ENCODE measurements at places on chromosomes 16 and 17.

DNA sequence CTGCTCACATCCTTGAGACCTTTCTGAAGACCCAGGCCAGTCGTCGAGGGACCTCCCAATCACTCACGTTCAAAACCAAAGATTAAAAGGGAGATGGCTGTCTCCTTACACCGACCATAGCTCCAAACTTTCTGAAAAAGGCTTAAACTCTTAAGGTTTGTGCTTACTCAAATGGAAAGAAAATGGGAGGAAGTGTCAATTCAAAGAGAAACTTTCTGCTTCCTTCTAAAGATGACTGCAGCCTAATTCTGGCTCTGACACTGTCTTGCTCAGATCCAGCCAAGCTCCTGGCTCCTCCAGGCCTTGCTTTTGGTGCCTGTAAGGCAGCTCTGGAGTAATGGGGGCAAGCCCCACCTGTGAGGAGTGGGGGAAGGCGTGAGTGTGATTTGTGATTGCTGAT lies 54.9 kb upstream of the WSB1 start:
- no peak for DNase-seq

- DNase-seq = no peak
Observed at GRCh38 chr17:17304521-17304985, 1.4 kb downstream of the NT5M start.

- DNase-seq = no peak
Observed at GRCh38 chr17:82241183-82241925, 12.5 kb downstream of the SLC16A3 start.

DNA sequence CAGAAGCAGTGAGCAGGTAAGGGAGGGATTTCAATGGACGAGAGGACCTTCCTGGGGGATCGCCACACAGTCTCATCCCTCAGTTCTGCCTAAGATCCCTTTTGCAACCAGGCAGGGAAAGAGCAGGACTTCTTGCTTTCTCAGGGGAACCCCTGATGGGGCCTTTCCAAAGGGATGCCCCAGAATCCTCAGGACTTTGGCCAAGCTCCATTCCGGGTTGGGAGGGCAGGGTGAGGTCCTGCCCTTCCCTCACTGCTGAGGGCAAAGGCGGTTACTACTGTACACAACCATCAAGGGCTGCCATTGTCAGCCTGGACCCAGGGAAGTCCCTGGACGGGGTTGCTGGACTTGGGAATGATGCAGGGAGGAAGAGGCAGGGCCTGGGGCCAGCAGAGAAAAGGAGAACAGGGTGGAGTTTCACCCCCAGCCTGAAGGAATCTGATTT lies 9.7 kb downstream of the PRR29 start:
- no peak for DNase-seq

- DNase-seq = no peak
Observed at GRCh38 chr17:72358465-72358864, 237.6 kb downstream of the SOX9 start.

- DNase-seq = no peak
Observed at GRCh38 chr17:44914698-44915271, 515 bp downstream of the GFAP start.

DNA sequence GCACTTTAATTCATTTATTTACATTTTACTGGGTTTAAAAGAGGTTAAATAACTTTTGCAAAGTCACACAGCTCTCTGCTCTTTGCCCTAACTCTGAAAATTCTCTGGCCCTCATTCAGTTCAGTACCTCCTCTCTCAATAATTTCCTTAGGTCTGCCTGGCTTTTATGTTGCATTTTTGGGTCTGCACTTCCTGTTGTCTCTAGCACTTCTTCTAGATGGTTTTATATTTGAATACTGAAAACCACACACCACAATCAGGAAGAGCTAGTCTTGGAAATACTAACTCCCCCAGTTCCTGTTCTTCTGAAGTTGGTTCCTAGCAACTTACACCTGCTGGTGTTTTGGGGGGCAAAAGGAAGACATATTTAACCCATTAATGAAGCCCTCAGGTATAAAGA lies 577.9 kb downstream of the HS3ST4 start:
- no peak for DNase-seq

- no peak for DNase-seq
Observed at GRCh38 chr17:35723735-35724134, 7.7 kb upstream of the RASL10B start.

GRCh38 chr16:16067127-16067526 lies 117.7 kb downstream of the ABCC1 start:
- DNase-seq = no peak

DNA sequence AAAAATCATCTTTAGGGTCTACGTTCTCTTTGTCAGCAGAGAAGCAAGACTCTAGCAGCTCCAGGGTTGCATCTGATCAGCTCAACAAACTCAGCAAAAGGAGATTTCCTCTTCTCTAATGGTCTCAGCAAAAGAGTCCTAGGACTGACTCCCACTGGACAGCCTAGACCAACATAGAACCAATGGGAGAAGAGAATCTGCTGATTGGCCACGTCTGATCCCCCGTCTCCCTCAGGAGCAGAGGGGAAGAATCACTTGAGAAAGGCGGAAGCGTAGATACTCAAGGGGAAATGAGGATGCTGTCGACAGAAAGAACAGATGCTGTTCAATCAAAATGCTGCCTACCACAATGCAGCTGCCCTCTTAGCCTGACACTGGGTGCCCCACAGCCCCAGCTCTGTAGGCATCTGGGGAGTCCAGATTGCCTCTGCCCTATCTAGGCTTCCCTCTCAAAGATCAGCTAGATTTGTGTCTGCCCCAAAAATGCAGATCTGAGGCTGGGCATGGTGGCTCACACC lies 31.5 kb upstream of the EMP2 start:
- DNase-seq = no peak

DNA sequence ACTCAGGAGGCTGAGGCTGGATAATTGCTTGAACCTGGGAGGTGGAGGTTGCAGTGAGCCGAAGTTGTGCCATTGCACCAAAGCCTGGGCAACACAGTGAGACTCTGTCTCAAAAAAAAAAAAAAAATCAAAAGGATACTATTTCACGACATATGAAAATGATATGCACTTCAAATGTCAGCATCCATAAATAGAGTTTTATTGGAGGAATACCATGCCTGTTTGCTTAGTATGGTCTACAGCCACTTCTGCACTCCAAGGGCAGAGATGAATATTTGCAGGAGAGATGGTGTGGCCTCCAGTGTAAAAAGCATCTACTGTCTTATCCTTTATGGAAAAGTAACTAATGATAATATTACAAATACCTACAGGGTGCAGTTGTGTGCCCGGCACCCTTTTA lies 27.2 kb downstream of the ABCC6 start:
- DNase-seq = no peak

GRCh38 chr16:4369007-4369733 lies 2.5 kb upstream of the VASN start:
- no peak for DNase-seq

GRCh38 chr17:65220732-65221131 lies 83.6 kb downstream of the RGS9 start:
- no peak for DNase-seq

GRCh38 chr17:10171581-10171981 lies 26.8 kb downstream of the GAS7 start:
- no peak for DNase-seq

DNA sequence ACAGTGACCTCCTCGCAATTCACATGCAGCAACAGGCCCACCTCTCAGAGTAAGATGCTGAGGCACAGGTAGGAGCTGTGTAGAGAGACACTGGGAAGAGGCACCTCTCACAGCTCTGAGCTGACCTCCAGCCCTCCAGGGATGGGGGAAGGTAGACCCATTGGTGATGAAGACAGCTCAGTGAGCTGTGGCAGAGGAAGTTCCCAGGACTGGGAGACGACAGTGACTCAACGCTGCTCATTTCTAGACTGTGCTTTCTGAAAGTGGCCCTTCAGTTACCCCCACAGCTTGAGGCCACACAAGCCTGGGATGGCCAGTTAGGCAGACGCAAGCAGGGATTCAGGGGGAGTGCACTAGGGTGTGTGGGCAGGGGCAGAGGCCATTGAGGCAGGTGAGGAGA lies 2073.2 kb downstream of the TP53TG3F start:
- DNase-seq = no peak

DNA sequence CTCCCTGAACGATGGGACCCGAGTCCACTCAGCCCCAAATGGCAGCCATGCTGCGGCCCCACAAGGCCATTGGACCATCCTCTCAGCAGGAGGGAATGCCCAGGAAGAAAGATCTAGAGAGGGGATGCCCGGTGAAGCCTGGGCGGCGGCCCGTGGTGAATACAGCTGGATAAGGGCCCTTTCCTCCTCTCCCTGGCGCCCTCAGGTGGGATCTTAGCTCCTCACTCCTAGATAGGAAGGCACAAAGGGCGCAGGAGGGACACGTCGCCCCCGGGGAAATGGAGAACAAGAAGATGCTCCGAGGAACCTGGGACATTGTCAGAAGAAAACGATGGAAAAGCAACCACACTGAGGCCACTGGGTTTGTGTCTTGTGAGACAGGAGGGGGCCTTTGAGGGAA lies 2.5 kb downstream of the CD300C start:
- no peak for DNase-seq

DNA sequence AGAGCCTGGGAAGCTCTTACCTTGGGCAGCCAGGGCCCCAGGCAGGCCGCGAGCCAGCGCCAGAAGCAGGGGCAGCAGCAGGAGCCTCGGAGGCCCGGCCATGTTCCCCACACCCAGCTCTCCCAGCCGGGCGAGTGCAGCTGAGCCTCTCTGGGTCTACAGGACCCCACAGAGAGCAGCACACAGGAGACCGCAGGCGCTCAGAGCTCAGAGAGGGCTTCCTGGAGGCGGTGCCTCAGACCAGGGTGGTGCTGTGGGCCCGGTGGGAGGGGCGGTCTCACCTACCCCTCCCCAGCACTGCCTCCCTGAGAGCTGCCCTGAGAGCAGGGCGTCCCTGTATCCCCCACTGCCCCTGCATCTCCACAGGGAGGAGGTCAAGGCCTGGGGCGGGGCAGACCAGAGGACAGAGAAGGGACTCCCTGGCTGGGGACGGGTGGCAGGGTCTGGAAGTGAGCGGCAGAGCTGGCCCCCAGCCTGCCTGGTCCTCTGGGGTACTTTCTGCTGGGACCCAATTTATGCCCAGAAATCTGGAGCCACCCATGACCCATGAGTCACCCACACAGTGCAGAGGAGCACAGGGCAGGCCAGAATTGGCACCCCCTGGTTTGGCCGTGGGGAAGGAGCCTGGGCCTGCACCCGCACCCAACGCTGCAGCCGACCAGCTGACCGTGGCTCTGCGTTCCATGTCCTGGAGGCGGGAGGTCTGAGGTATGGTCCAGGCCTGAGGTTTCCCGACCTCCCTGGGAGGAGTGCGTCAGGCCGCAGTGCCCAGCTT lies at the start of gene CD7:
TSS of gene CD7 (minus strand) at position 215 of the 775 bp plus-strand sequence. CDS start at position 102, 113 bp downstream.
- no peak for DNase-seq

- no peak for DNase-seq
Observed at GRCh38 chr16:4385066-4385788, 13.6 kb downstream of the VASN start.

GRCh38 chr17:66836063-66837005 lies 1.4 kb downstream of the CACNG5 start:
- DNase-seq = no peak

- DNase-seq = no peak
Observed at GRCh38 chr17:57522042-57523005, 222.8 kb downstream of the CCDC182 start.

- DNase-seq = no peak
Observed at GRCh38 chr17:34434052-34434451, 71.0 kb upstream of the CCL1 start.

GRCh38 chr17:4853208-4853671 lies 20.1 kb downstream of the MINK1 start:
- DNase-seq = no peak

DNA sequence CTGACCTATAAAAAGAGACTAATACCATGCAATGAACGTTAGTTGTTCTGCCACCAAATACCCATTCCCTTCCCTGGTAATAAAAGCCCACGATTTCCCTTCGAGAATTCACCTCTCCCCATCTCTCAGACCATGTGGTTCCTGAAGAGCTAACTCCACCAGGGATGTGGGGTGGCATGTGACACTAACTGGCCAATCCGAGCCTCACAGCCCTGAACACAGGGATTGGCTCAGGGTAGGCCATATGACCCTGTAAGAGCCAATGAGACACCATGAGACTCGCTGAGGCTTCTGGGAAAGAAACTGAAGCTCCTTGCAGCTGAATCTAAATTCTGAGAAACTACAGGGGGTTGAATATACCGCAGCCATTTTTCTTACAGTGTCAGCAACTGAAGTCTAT lies 21.1 kb downstream of the HELZ start:
- no peak for DNase-seq

DNA sequence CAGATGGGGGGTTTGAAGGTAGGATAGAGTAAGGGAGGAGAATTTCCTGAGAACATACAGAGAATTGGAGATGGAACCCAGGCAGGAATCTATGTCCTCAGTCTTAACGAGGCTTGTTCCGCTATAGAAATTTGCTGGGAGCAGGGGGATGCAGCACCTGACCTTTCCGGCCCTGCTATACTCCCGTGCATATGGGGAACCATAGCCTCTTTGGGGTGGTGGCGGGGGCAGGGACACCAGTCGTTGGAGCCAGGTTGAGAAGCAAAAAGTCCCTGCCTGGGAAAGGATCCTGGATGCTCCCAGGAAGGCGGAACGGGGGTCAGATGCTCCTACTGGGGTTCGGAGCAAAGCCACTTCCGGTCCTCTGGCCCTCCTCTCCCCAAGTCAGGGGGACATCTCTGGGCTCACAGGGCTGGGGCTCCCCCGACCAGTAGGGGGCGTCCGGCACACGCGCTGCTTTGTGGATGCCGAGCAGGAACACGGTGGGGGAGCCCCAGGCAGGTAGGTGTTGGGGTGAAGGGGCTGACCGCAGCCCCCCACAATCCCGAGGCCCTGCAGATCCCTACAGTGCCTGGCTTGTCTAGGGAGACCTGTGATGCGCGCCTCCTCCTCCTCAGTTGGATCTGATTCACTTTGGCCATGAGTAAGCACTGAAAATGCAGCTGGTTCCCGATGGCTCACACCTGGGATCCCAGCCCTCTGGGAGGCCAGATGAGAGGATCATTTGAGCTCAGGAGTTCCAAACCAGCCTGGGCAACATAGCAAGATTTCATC lies 15.5 kb upstream of the TFAP4 start:
- DNase-seq = no peak

GRCh38 chr17:56914581-56915273 lies 878 bp upstream of the TRIM25 start:
- DNase-seq = peak; percentile 35

GRCh38 chr17:77572851-77573250 lies 385.7 kb upstream of the TNRC6C start:
- DNase-seq = no peak

GRCh38 chr16:3216263-3216640 lies 18.7 kb downstream of the ZNF200 start:
- no peak for DNase-seq

- DNase-seq = no peak
Observed at GRCh38 chr16:57041182-57042156, 50.9 kb upstream of the CPNE2 start.

DNA sequence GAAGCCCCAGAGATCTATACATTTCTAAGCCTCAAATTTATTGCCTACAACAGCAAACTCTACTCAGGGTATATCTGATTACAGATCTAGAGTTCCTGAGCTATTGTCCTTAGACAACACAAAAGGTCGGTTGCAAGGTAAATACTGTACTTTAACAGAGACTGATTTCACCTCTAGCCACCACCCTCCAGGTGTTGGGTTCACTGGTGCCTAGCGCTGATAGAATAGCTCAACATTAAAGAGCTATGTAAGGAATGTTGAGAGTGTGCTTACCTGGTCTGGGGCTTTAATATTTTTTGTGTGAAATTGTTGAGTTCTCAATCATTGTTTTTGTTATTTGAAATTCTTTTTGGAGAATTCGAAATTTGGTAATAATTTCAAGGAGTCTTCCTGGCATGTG lies 277.0 kb upstream of the PSMD7 start:
- DNase-seq = no peak

GRCh38 chr16:78142788-78143187 lies 43.3 kb downstream of the WWOX start:
- DNase-seq = peak; percentile 53
